ENCODE measurements at places on chromosomes 7 and 10.

DNA sequence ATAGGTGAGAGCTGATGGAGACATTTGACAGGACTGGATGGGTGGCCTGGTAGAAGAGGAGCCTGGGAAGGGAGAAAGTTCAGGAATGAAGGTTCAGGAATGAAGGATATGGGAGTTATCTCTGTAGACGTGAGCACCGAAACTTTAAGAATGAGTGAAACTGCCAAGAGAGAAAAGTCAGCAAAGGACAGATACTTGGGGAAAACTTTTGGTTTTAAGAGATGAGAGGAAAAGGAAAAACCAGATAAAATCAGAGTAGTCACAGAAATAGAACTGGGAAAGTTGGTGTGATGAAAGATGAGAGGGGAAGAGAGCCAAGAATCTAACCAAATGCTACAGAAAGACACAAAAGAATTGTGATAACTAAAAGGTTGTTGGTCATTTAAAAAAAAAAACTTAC is 88.9 kb downstream of the PRR15 start:
- DNase-seq: no peak

- no peak for DNase-seq
These were observed 6.6 kb downstream of the AASS start for GRCh38 chr7:122137251-122138077.

DNA sequence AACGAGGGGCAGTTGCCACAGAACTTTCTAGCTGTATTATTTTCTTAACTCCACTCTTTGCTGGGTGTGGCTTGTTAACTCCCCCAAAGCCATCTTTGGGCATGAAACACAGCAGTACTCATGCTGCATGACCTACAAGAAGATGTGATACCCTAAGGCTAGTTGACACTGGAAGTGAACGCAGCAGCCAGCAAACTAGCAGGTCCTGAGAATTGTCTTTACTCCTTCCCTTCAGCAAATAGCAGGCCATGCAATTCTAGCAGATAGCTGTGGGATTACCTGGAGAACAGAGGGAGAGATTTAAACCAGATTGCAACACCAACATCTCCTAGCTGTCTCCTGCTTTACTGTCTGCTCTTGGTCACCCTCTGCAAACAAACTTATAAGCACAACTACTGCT is 688.0 kb upstream of the ZWINT start:
- DNase-seq: no peak

DNA sequence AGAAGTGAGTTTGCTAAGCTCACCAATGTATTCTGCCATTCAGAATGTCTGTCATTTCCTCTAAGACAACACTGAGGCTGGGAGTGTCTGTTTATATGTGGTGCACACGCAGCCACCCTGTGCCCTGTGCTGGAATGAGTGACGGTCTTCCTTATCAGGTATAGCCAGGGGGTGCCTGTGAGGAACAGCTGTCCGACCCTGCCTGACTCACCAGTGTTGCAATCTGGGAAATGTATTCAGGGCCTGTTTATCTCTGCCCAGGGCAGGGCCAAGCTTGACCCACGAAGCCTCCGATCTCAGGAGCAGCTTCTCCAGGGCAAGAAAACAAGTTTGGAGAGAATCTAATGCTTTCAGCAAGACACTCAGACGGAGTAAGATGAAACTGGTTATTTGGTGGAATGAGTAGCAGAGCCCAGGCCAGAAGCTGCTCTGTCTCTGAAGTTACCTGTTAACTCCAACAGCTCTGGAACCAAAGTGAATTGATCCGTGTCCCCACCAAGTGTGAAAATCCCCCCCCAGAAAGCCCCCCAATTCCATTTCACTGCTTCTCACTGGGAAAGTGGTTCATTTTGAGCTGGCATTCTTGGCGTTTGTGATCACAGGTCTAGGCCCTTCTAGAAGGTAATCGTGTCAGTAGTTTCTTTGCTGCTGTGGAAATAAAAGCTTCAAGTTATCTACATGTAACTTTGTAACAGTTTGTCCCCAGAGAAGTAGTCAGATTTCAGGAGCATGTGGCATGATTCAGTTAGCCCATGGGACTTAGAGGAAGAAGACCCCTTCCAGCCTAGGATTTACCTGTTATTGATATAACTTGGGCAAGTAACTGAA is 6.1 kb upstream of the UBE2H start:
- DNase-seq: no peak

- DNase-seq: no peak
These were observed 96.2 kb upstream of the KAT6B start for GRCh38 chr10:74730246-74730645.

- no peak for DNase-seq
These were observed 13.9 kb downstream of the PIP4K2A start for GRCh38 chr10:22700489-22700888.

GRCh38 chr7:139574618-139575337 is 51.3 kb downstream of the CLEC2L start:
- DNase-seq: no peak

DNA sequence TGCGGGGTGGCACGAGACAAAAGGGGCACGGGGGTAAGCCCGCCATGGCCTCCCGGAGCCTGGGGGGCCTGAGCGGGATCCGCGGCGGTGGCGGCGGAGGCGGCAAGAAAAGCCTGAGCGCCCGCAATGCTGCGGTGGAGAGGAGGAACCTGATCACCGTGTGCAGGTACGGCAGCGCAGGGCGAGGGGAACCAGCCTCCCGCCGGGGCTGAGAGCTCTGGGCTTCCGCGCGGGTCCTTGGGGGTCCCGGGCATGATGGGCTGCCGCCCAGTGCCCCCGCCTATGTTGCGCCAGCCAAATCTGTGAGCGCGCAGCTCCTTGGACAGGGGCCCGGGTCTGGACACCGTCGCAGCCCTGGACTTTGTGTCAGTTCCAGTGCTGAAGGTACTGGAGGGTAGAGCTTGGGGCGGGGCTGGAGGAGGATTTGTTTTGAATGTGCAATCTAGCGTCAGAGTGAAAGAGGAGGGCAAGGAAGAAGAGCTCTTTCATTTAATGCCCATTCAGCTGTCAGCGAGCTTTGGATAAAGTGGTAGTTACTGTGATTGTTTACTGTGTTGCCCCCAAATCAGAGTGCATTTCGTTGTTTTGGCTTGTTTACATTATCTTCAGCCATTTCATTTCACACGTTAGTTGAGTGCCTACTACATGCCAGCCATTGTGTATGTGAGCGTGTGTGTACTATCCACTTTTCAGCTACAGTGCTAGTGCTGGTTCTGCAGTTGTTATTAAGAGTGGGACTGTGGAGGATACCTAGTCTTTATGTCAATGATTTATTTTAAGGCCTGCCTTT is 777 bp downstream of the RUNDC3B start:
- peak; percentile 6 for DNase-seq

DNA sequence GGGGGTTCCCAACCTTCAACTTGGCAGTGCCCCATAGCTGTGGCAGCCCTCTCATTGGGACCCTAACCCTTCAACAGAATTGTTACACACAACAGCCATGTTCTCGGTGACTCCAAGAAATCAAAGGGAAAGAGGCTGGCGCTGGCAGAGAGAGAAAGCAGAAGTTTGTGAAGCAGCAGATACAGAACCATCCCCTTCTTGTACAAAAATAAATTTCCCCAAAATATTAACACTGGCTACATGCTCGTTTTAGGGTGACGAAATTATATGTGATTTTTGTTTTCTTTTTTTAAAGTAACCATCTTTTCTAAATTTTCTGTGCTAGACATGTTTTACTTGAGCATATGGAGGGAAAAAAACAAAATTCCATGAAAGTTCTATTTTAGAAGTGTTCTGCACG is 45.2 kb upstream of the SAMD8 start:
- no peak for DNase-seq

- DNase-seq: no peak
These were observed 560.5 kb upstream of the GALNT17 start for GRCh38 chr7:70571403-70571934.

GRCh38 chr10:90592638-90593302 is 265.1 kb downstream of the HTR7 start:
- no peak for DNase-seq

DNA sequence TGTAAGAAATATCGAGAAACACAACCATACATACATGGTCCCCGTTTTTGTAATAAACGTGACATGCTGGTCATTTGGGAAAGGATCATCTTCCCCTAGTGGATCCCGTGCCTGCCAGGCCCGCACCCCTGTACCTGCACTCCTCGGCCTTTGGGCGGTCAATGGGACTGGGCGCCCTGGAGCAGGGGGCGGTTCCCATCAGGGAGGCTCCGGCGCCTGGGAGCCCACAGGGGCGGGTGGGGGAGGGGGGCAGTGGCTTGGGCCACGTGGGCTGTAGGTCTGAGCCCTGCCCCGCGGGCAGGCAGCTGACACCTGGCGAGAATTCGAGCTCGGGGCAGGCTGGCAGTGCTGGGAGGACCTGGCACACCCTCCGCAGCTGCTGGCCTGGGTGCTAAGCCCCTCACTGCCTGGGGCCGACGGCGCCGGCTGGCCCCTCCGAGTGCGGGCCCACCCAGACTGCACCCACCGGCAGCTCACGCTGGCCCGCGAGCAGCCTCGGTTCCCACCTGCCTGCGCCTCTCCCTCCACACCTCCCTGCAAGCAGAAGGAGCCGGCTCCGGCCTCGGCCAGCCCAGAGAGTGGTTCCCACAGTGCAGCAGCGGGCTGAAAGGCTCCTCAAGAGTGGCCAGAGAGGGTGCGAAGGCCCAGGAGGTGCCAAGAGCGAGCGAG is 361.6 kb upstream of the GRM3 start:
- no peak for DNase-seq

DNA sequence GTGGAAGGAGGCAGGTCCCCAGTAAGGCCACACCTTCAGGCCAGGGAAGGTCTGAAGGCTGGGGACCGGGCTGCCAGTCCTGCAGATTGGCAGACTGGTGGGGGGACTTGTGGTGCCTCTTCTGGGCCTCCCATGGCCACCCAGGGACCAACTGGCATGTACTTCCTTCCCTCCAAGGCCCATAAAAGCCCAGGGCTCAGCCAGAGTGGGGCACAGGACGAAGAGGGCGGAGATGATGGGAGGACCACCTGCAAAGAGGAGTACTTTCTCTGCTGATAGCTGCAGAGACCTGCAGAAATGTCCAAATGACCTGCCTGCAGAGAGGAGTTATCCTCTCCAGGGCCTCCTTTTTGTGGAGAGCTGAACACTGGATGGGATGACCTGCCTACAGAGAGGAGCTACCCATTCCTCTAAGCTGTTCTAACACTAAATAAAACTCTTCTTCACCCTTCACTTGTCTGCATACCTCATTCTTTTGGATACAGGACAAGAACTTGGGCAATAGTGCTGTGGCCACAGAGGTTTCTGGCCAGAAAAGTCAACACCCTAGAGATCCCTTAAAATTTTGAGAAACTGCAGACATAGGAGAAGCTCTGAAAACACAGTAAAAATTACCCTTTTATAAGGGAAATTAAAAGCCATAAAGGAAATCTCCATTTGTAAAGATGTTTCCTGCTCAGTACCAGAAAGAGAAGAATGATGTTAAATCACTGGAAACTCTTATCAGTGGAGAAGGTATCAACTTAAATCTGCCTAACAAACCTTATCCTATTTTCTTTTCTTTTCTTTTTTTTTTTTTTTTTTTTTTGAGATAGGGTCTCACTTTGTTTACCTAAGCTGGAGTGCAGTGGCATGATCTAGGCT is 20.7 kb upstream of the PRF1 start:
- DNase-seq: no peak

DNA sequence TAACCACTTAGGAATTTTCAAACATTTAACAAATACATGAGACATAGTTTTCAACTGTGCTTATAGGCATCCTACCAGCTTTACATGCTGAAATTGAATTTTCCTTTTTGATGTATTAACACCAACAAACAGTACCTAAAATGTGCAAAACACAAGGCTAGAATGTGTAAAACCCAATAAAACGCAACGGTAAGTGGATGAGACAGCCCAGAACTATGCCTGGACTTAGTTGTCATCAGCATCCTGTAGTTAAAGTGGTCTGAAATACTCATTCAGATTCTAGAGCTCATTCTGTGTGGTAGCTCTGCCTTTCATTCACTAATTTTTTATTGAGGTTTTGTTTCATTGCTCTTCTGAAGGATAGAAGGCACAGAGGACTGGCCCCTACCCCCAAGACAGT is 137.1 kb downstream of the BMPER start:
- no peak for DNase-seq

GRCh38 chr10:44922796-44923545 is 11.8 kb downstream of the TMEM72 start:
- DNase-seq: no peak

DNA sequence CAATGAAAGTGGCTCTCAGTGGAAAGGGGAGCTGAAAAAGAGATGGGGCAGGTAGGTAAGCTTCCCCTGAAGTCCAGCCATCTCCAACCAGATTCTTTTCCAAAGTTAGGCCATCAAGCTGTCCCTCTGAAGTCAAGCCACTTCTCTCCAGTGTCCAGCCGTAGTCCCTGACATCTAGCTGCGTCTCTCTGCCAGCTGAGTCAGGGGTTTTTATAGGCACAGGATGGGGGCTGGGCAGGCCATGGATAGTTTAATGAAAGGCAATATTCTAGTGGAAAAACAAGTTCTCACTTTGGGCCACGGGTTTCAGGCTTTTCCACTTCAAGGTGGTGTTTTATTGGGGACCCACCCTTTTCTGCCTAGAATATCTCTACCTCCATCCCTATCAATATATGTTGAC is 36.8 kb downstream of the AVL9 start:
- DNase-seq: no peak

GRCh38 chr7:129315960-129316359 is 91.1 kb downstream of the AHCYL2 start:
- DNase-seq: no peak

GRCh38 chr10:75827587-75828021 is 396.2 kb downstream of the LRMDA start:
- no peak for DNase-seq

- no peak for DNase-seq
These were observed 85.9 kb downstream of the PON1 start for GRCh38 chr7:95238252-95238943.

DNA sequence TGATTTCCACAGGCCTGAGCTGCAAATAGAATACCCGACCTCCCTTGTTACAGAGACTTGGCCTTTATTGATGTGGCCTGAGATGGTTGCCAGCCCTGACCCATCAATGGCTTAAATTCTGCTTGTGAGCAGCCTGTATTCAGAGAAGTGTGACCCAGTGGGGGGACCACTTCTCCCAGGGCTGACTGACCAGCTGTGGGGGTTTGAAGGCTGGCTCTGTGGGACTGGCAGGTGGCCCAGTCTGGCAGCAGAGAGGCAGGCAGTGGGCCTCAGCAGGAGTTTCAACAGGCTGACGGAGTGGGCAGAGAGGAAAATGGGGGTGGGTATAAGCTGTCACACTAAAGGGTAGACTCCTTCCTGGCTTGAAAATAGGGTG is 12.2 kb upstream of the PPIF start:
- DNase-seq: no peak

- DNase-seq: no peak
These were observed 66.6 kb upstream of the MGMT start for GRCh38 chr10:129400426-129400825.
